CD4-positive, alpha-beta T cell (primary cell): ENCODE measurements at places on chromosomes 1 and 21.
A peak's percentile ranks its signal among the peaks of the same experiment; 100 is the strongest.

DNA sequence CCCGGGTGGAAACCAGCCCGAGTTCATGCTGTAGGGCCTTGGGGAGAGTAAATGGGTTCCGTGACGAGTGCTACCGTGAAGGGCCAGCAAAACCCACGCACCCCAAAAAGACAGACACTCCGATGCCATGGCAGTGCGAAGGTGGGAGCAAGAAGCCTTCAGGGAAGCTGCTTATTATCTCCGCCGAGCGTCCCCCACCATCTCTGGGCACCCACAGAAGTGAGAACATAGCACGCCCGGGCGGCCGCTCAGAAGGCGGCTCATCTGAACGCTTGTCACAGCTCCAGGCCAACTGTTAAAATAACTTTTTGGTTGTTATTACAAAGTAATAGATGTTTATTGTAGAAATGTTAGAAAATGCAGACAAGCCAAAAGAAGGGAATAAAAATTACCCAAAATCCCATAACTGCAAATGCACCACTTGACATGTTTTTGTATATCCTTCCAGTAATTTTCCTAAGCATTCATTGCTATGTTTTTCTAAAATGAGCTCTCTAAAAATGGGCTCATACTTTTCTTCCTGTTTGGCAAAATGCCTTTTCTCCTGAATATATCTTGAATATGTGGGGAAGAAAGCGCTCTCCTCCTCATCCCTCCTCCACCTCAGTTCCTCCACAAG lies 234.9 kb downstream of the NPHP4 start:
- DNase-seq = no peak

DNA sequence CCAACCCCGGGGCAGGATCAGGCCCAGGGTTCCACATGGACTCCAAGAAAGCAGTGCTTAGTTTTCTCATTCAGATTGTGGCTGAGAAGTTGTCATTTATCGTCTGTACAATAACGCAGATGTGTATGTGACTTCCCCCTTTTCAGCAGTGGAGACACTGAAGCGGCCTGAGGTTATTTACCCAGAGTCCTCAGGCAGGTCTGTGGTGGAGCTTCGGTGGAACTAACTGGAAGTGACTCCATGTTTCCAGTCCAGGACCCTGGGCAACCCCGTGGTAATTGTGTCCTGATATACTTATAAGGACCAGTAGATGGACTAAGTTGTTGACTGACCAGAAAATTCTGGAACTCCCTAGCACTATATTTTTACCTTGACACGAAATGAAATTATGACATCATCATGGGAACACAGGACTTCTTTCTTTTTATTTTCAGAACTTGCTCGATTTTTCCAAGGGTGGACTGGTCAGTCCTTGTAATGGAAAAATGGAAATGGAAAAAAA lies 1.0 kb upstream of the IER5 start:
- no peak for DNase-seq

DNA sequence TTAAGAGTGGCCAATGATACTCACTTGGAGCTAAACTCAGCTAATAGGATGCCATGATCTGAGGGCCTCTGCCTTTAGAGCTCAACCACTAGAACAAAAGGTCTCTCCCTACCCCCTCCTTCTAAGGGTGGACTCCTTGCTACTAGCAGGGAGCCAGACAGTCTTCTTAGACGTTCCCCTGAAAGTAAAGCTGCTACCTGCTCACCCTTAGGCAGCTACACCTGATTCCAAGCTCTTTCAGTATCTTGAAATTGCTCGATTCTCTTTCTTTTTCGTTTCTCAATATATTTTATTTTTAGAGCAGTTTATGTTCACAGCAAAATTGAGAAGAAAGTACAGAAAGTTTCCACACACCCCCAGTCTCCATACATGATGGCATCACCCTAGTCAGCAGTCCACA lies 112.6 kb upstream of the KCNJ15 start:
- no peak for DNase-seq

DNA sequence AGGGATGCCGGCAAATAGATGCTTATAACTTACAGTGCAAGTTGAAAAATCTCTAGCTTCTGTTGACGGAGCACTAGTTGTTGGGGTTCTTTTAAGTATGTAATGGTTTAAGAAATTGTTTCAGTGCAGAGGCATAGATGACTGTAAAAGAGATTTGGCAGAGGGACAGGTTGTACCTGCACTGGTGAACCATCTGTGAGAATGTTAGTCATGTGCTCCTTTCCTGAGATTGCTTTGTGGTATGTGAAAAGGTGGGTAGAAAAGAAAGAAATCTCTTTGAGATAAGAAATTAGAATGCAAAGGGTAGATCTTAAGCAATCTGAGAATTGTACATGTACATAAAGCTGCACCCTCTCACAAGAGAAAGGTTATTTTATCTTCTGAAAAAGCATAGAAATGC lies 19.4 kb downstream of the ZBTB37 start:
- no peak for DNase-seq

GRCh38 chr1:151935154-151935553 lies 25.8 kb upstream of the THEM4 start:
- no peak for DNase-seq

- no peak for DNase-seq
Observed at GRCh38 chr1:179322557-179322956, 29.0 kb downstream of the SOAT1 start.

DNA sequence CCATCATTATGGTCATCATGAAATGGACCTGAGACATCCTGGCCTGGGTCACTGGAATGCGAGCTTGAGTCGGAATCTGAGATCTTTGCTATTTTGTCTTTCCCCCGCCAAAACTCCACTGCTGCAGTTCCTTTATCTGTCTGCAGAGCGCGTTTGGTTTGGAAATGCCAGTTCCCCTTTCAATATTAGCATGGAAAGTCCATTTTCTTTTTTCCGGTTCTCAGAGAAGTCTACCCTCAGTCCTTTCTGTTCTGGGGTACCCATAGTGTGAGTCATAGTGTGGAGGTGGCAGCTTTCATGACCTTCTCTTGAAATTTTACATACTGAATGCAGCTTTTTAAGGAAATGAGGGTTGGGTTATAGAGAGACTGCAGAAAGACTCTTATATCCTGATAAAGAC lies 14.6 kb downstream of the CACNA1E start:
- DNase-seq = no peak

GRCh38 chr1:53862507-53862906 lies 24.4 kb upstream of the NDC1 start:
- no peak for DNase-seq

DNA sequence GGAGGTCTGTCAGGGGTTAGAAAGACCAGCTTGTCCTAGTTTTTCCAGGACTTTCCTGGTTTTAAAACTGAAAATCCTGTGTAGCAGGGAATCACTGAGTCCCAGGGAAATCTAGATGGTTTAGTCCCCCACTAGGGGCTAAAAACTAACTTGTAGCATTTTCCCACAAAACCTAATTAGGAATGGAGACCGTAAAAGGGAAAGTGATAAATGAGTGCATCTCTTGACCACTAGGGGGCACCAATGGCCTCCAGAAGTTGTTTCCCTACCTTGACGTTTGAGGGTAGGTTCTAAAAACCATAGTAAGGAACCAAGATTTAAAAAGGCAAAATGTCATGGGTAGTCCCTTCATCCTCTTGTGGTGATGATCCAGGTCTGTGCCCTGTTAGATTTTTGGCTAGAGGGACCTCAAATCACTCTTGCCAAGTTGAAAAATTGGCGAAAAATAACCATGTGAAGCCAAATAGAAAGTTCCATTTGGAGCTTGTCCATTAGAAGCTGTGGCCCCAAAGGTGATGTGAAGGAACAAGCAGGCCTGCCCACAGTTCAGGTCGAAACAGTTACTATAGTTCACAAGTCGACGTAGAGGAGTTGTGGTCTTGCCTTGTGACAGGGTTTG lies 24.5 kb downstream of the CLIC6 start:
- DNase-seq = peak; percentile 79

- DNase-seq = no peak
Observed at GRCh38 chr1:116107371-116107770, 3.8 kb upstream of the MAB21L3 start.

GRCh38 chr1:204672482-204673121 lies 12.9 kb downstream of the LRRN2 start:
- DNase-seq = no peak

GRCh38 chr1:236240675-236241074 lies 41.1 kb downstream of the ERO1B start:
- no peak for DNase-seq

DNA sequence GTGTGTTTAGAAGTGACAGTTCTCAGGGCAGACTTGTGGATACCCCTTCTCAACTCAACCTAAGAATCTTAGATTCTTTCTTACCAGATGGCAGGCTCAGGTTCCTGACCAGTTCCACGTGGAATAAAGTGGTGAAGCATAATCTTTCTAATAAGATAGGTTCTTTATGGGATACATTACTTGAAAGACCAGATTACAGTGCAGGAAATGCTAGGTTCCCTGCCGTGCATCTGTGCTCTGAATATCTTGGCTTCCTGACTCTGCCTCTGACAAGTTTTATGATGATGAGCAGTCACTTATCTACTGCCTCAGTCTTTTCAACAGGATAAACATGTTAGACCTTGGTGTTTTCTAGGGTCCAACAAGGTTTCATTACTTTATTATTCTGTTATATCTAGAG lies 207.9 kb upstream of the CACYBP start:
- DNase-seq = no peak

DNA sequence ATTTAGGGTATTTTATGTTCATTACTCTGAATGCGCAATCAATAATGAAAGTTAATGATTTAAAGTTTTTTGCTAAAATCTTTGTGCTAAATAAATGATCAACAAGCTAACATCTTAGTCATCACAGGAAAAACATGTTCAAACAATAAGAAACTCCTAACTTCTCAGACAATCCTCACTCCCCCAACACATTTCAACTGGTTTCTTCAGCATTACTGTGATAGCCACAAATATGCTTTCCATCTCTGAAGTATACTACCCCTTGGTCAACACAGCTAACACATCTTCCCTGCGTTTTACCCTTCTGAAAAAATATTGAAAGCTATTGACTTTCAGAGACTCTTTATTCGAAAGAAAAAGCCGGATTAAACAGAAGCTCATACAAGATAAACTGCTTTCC lies 85.8 kb downstream of the ZNF644 start:
- no peak for DNase-seq

DNA sequence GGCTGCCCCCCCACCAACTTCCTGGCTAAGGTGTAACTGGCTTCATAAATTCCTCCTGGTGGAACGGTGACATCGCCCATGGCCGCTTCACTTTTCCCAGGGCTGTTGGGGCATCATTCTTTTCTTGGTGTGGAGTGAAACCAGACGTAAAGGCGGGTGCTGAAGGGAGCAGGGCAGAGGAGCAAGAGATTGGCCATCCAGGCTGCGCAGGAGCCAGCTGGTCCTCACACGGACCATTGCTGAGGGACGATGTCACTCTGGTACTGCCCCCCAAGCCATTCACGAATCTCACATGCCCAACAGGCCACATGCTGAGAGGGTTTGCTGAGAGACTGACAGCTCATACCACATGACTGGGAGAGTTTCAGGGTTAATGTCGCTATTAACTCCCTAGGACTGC lies 10.5 kb upstream of the PKP1 start:
- no peak for DNase-seq

DNA sequence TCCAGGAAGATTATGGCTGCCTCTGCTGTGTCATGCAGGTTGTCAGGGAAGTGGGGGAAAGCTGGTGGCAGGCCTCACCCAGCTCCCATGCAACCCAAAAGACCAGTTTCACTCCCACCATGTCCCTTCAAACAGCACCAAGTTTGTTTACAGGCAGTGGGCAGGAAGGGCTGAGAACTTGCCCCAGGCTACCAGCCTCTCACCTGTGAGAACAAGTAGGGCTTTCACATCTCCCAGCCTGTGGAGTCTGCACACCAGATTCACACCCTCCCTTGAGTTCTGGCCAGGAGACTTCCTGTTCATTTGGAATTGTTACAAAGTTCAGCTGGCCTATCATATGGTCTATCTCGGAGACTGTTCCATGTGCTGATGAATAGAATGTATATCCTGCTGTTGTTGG lies 27.8 kb downstream of the RPAP2 start:
- no peak for DNase-seq

GRCh38 chr1:180786624-180787023 lies 126.1 kb upstream of the KIAA1614 start:
- DNase-seq = no peak

GRCh38 chr1:4733446-4734177 lies 79.2 kb downstream of the AJAP1 start:
- DNase-seq = no peak

DNA sequence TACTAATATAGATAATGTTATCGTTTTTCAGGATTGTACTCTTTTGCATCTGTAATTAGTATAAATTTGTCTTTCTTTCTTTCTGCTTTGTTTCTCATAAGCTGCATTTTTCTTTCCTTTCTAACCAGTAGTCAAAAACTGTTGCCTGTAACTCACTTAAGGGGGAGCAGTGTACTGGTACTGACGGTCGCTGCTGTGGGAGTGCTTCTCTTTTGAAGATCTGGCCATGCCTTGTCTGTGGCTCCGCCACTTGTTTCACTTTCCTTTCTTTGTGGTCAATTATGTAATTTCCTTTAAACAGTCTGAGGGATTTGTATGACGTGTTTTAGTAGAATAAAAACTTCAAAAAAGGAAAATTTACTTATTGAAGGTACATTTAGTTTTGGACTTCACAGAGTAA lies 37.0 kb downstream of the MIA3 start:
- DNase-seq = peak; percentile 64

- DNase-seq = no peak
Observed at GRCh38 chr1:17874231-17874630, 119.1 kb downstream of the ACTL8 start.

DNA sequence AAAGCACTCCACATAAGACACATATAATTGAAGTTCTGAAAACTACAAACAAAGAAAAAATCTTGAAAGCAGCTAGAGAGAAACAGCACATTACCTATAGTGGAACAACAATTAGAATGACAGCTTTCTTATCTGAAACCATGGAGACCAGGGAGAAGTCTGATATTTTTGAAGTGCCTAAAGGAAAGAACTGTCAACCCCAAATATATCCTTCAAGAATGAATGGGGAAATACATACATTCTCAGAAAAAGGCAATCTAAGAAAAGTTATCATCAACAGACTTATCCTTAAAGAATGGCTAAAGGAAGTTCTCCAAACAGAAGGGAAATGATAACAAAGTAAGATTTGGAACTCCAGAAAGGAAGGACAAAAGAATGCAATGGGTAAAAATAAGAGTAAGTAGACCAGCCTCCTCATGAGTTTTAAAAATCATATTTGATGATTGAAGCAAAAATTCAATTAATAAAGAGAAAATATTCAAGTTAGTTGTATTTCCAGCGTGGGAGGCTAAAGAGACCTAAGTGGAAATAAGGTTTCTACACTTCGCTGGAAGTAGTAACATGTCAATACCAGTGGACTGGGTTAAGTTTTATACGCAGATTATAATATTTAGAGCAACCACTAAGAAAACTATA lies 170.8 kb upstream of the SAMSN1 start:
- no peak for DNase-seq
